ENCODE measurements at places on chromosomes 7 and 10.

DNA sequence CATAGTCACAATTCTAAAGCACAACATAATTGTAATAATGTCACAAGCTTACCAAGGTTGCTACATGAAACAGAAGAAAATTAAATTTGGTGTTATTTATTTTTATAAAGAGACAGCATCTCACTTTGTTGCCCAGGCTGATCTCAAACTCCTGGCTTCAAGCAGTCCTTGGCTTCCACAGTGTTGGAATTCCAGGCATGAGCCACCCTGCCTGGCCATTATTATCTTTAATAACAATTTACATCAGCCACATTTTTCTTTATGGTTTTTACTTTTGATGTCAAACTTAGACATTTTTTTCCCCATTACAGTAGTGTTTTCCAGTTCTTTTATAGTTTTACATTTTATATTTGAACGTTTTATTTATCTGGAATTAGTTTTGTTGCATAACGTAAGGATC, 46.7 kb downstream of the BMPR1A start:
- DNase-seq, result no peak

- no peak for DNase-seq
These were observed 200.8 kb upstream of the PPP2R2D start for GRCh38 chr10:131700032-131700431.

DNA sequence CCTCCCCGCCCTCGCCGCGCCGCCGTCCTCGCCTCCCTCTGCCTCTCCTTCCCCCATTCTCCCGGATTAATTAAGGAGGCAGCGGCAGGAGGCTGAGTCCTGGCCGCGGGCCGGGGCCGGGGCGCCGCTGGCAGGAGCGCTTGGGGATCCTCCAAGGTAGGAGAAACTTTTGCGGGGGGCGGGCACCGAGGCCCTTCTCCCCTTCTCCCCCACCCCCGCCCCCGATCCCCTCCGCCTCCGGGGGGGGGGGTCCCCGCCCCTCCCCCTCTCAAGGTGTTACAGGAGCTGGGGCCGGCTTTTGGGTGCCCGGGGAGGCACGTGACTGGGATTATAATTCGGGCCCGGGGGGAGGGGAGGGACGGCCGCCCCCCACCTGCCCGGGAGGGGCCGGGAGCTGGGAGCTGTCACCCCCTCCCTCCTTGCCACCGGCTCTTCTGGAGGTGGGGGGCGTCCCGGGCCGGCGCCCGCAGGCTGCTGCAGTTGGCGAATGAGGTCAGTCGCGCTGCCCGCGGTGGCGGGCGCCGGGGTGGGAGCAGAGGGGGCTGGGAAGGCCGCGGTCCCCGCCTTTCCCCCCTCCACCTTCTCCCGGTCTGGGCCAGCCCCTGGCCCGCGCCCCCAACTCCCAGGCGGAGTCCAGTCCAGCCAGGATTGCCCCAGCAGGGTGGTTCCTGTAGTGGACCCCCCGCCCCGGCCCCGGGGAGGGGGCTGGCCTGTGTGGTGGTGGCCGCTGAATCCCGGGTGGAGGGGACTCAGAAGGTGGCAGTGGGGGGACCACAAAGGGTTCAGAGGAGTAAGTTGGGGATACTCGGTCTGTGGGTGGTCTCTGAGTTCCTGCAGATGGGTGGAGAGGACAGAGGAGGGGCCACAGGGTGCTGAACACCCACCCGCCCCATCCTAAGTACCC, 567 bp downstream of the GTF2IRD1 start:
- no peak for DNase-seq

GRCh38 chr10:71995887-71996575, 31.8 kb downstream of the CHST3 start:
- DNase-seq, result no peak

DNA sequence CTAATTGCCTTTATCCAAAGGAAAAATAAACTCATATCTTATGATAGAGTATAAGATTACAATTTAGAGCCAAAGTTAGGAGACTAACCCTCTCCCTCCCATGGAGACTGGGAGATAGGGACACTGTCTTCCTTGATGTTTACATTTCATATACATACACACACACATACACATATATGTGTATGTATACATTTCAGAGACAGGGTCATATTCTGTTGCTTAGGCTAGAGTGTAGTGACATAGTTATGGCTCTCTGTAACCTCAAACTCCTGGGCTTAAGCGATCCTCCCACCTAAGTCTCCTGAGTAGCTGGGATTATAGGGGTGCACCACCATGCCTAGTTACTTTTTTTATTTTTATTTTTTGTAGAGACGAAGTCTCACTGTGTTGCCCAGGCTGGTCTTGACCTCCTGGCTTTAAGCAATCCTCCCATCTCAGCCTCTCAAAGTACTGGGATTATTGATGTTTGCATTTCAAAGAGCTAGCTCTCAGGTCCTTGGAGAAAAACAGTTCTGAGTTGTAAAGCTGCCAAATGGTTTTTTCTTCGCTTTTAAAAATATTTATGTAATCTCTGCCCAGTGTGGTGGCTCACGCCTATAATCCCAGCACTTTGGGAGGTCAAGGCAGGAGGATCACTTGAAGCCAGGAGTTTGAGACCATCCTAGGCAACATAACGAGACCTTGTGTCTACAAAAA, 8.1 kb upstream of the REPIN1 start:
- no peak for DNase-seq

DNA sequence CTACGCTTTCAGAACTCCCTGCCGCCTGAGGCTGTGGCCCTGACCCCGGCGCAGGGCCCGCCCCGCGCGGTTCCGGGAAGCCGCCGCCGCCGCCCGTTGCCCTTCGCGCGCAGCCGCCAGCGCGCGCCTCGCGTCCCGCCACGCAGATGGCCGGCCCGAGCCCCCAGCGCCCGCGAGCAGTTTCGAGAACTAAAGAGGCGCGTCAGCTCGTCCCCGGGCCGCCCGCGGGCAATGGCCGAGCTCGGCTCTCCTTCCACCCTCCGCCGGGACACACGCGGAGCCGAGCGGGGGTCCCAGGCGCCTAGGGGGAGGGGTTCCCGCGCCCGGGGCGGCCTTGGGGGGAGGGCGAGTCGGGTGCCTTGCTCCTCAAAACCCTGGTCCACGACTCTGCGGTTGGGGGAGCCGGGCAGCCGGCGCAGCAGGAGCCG, 1.8 kb downstream of the HNRNPF start:
- no peak for DNase-seq

DNA sequence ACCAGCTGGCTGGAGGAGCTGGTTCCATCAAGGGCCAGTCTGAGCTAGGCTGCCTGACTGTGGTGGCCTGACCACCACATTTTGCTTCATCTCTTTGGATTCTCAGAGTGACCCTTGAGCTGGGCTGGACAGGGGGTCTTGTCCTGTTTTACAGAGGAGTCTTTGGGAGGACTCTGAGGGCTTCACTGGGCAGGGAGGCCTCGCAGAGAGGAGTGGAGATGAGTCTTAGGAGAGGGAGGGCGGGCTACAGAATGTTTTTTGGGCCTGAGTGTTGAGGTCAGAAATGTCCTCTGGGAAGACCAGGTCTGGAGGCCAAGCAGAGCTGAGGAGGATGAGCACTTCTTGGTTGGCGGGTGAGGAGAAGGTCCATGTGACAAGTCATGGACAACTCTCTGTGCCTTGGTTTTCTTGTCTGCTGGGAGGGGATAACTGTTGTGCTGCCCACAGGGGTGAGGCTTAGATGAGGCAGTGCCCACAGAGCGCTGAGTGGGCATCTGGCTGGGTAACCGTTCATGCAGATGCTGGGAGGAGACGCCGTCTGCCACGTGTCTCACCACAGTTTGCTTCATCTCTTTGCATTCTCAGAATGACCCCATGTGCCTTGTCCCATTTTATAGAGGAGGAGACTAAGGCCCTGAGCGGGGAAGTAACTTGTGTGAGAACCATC, 9.4 kb downstream of the TSPAN15 start:
- DNase-seq, result no peak

GRCh38 chr7:139153832-139154231, 44.3 kb upstream of the ZC3HAV1 start:
- DNase-seq, result peak; percentile 18

DNA sequence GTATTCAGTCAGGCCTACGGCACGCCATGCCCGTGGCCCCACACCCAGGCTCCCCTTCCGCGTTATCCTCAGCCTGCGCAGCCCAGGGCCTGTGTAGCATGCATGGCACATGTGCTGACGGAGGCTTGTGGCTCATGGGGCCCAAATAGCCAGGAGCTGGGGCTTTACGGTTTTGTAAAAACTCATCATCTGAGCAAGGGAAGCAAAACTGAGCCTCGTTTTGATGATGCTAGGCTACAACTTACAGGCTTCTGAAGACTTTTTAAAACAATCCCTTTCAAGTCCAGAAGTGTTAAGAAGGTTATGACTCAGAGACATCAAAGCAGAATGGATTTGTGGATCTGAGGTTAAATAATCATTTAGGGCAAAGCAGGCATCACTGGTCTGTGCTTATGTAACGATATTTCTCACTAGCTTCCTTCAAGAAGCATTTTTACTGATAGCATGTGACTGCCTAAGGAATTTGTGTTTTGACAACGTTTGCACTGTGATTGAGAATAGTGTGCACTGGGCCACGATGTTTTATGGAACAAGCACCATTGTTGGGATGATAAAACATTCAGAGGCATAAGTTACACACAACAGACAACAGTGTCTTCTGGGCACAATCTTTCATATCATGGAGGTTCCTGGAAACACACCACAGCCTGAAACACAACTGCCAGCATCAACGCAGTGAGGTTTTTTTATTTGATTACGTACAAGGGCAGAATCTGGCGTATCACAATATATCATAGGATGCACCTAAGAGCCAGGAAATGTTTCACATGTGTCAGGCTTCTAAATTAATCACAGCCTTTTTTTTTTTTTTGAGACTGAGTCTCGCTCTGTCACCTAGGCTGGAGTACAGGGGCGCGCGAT, 274.3 kb downstream of the CCDC3 start:
- DNase-seq, result no peak

DNA sequence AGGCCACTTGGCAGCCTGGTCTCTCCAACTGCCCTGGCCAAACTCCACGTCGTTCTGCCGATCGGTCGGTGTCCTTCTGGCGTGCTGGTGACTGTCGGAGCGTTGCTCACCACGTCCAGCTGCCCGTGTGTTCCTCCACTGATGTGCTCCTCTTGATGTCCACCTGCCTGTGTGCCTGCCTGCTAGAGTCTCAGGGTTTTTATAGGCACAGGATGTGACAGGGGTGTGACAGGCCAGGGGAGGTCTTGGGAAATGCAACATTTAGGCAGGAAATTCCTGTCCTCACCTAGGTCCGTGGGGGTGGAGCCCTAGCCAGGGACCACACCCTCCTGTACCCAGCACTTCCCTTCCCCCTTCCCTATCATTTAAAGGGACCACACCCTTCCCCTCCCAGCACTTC, 25.2 kb upstream of the CFAP46 start:
- DNase-seq, result no peak

DNA sequence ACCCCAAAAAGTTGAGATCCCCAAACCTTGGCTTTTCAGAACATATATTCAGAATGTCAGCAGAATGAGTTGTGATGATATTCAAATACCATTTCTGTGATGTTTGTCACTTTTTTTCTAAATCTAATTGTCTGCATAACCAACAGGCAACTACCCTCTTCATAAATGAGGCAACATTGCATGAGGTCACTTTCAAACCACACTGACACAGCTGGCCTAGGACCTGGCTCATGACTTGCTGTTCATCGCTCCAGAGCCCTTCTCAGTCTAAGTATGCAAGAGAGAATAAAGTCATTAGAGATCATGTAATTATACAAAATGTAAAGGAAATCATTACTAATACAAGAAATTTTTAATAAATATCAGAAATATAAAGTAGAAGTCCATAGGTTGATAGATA, 681.9 kb downstream of the GRM8 start:
- DNase-seq, result no peak

- DNase-seq, result no peak
These were observed 2.5 kb upstream of the ANXA11 start for GRCh38 chr10:80207768-80208370.

- peak; percentile 5 for DNase-seq
These were observed 34.1 kb upstream of the TSPAN33 start for GRCh38 chr7:129110258-129110981.
